G401 (cell line): ENCODE measurements at places on chromosomes 13 and 19. TPM values are rescaled to one million over a fixed set of nuclear protein-coding genes. Genes with fewer than 3 reads are reported as not detected.
A peak's percentile ranks its signal among the peaks of the same experiment; 100 is the strongest.

DNA sequence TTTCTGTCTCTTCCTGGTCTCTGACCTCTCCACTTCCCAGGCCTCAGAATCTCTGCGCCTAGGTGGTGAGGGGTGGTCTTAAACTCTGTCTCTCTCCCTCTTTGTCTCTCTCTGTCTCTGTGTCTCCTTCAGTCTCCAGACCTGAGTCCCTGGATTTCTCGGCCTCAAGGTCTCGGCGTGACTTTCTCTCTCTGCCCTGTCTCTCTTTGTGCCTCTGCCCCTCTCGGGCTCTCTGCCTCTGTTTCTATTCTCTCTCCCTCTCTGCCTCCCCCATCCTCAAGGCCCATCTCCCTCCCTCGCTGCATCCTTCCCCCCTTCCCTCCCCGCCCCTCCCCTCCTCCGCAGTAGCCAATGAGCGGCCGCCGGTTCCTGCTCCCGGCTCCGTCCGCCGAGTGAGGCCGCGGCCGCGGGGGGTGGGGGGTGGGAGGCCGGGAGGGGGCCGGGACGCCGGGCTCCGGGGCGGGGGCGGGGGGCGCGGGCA, at the start of gene CACNG7:
Gene CACNG7, plus strand, starts transcription at position 344 of the 481 bp plus-strand sequence. CDS start 3,554 bp downstream, outside the sequence.
- peak; percentile 80 for DNase-seq

DNA sequence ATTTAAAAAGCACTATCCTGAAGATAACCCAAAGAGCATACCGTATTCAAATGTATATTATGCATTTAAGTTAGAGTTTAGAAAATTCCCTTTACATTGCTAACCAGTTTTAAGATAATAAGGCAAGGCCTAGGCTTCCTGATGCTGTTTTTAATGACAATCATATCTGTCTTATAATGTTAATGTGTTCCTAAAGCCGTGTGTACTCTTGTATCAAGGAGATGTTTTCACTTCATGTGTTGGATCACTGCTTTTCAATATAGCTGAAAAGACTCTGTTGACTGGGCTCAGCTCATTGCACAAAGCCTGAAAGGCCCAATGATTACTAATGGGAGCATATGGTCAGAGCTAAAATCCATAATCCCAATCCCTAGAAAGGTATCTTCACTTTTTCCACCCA, 81.6 kb downstream of the DACH1 start:
- DNase-seq, result no peak

DNA sequence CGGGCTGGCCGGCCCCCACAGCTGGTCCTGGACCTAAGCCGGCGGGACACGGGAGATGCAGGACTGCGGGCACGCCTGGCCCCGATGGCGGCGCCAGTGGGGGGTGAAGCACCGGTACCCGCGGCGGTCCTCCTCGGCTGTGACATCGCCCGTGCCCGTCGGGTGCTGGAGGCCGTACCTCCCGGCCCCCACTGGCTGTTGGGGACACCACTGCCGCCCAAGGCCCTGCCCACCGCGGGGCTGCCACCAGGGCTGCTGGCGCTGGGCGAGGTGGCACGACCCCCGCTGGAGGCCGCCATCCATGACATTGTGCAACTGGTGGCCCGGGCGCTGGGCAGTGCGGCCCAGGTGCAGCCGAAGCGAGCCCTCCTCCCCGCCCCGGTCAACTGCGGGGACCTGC, 3.1 kb downstream of the GRIN3B start:
- no peak for DNase-seq

DNA sequence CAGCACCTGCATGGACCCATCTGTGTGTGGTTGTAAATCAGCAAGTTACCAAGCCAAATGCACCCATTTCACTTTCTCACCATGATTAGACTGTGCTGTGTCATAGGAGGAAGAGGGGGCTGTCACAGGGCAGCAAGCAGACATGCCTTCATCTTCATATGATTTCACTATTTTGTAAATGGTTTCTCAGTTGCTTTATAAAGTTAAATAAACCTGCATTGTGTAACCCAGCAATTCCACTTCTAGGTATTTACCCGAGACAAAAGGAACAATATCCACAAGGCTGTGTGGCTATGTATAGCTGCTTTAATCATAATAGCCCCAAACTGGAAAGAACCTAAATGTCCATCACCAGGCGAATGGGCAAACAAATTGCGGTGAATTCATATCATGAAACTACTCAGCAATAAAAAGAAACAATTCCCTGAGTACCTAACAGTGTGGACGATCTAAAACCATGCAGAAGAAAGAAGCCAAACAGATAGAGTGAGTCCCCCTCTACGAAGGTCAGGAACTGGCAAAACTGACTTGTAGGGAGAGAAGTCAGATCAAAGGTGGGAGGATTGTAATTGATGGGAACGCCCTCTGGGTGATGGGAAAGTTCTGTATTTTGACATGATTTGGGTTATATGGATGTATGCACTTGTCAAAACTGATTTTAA, 185.4 kb downstream of the COL4A1 start:
- no peak for DNase-seq

- DNase-seq, result peak; percentile 24
Measured at GRCh38 chr19:14366529-14366928, 14.7 kb upstream of the ADGRE5 start.

DNA sequence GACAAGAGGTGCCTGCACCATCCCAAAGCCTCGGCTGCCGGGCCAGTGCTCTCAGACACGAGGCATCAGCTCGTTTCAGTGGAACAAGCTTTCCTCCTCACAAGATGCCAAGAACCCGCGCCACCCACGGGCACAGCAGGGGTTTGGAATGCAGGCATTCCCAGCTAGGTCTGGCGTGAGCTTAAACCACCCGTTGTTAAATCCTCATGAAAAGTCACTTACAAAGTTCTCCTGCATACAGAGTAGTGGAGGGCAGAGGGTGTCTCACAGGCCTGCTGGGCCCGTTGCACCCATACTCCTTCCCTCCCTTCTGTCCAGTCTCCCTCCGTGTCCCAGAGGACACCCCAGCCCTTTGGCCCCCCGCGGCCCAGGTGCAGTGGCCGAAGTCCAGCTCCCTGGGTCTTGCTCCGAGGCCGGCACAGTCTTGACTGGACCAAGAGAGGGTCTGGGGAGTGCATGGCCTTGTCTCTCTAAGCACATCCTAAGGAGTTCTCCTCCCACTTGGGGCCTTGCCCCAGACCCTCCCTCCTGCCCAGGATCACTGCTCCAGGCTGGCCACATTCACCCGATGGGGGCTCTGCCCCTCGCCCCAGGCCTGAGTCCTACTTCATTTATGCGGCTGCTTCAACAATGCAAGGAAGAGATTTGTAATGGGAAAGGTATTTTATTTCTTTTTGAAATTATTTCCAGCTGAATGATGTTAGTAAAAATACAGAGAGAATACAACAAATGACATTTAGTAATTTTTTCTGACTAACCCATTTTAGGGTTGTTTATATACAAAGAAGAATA, 35.2 kb upstream of the GRTP1 start:
- peak; percentile 33 for DNase-seq

GRCh38 chr19:38736413-38737280, 7.6 kb downstream of the CAPN12 start:
- no peak for DNase-seq

- no peak for DNase-seq
Measured at GRCh38 chr19:41239961-41240574, 21.0 kb downstream of the AXL start.

GRCh38 chr19:43699506-43700394, 16.1 kb upstream of the IRGC start:
- DNase-seq, result no peak

DNA sequence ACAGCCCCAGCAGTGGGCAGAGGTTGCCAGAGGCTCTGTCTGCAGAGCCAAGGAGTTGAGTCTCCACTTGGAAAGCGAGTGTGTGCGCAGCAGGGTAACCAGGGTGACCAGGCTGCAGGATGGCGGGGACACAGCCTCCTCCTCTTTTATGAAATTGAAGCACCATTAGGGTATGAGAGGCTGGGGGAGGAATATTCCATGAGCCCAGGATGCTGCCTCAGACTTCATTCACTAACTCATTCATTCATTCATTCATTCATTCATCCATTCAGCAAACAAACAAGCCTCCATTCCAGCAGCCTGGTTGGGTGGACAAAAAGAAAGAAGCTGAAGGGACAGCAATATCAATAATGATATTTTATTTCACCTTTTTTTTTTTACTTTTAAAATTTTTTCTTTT, 6.6 kb upstream of the LMTK3 start:
- DNase-seq, result no peak

DNA sequence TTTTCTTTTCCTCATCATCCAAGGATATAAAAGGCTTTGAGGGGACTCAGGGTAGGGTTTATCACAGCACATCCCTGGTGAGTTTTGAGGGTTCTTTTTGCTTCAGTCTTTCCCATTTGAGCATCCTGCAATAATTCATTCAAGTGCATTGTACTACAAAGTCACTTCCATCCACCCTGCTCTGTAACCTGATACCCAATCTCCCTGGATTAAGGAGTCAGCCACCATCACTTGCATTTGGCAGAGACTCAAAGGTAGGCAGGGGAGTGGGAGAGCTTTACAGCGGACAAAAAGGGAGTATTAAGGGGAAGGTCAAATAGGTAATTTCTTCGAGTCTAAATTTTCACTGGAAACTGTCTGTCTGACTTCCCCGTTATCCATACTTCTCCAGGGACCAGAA, 216.1 kb upstream of the TMTC4 start:
- DNase-seq, result no peak

DNA sequence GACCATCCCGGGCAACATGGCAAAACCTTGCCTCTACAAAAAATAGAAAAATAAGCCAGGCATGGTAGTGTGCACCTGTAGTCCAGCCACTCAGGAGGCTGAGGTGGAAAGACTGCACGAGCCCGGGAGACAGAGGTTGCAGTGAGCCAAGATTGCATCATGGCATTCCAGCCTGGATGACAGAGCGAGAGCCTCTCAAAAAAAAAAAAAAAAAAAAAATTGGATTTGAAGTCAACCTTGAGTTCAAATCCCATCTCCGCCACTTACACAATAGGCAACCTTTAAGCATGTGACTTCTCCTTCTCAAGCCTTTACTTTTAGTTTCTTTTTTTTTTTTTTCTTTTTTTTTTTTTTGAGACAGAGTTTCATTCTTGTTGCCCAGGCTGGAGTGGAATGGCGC, 12.0 kb downstream of the KASH5 start:
- DNase-seq, result no peak

DNA sequence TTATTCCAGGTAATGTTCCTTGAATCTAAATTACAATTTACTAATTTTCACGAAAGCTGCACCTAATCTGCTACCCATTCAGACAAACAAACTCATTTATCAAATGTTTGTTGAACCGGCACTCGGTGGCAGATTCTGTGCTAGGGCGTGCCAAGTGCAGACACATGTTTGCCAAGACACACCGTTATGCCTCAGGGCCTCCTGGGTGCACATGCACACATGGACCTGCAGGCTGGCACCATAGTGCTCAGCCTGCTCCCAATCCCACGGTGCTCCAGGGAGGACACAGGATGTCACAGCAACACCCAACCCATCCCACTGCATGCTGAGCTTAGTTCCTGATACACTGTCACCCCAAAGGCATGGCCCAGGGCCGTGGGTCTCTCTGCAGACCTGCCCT, 7.7 kb downstream of the SCGB2B2 start:
- DNase-seq, result no peak

- no peak for DNase-seq
Measured at GRCh38 chr19:3546119-3546518, 7.1 kb downstream of the TEKTIP1 start.

DNA sequence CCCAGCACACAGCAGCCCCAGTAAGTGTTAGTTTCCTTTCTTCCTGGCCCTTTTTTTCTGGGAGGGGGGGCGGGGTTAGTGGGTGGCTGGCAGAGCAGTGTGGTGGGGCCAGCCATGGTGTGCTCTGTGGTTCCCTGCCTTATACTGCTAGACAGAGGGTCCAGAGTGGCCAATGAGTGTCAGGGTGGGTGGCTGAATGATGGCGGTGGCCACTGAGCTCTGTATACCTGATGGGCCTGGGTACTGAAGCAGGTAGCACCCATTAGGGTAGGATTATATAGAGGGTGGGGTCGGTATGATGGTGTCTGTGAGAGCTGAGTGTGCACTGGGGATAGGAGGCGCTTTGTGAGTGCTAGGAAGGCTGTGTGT, 13.8 kb downstream of the CIC start:
- peak; percentile 37 for DNase-seq

DNA sequence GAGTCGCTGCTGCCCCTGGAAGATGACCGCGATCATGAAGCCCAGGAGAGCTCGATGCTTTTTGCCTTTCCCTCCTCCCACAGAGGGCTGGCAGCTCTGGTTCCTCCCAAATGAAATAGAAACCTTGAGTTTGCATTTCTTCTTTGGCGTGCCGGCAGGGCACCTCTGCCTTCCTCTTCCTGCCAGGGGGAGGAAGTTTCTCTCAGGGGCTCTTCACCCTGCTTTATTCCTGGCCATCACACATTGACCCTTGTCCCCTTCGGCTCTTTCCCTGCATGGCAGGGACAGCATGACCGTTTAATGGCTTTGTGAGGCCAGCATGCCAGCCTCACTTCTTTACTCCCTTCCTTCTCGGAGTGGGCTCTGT, 47.9 kb downstream of the ACTN4 start:
- DNase-seq, result no peak

- no peak for DNase-seq
Measured at GRCh38 chr19:11921852-11922495, 2.9 kb upstream of the ZNF700 start.

GRCh38 chr13:82323101-82323500, 1559.2 kb downstream of the SLITRK1 start:
- no peak for DNase-seq

DNA sequence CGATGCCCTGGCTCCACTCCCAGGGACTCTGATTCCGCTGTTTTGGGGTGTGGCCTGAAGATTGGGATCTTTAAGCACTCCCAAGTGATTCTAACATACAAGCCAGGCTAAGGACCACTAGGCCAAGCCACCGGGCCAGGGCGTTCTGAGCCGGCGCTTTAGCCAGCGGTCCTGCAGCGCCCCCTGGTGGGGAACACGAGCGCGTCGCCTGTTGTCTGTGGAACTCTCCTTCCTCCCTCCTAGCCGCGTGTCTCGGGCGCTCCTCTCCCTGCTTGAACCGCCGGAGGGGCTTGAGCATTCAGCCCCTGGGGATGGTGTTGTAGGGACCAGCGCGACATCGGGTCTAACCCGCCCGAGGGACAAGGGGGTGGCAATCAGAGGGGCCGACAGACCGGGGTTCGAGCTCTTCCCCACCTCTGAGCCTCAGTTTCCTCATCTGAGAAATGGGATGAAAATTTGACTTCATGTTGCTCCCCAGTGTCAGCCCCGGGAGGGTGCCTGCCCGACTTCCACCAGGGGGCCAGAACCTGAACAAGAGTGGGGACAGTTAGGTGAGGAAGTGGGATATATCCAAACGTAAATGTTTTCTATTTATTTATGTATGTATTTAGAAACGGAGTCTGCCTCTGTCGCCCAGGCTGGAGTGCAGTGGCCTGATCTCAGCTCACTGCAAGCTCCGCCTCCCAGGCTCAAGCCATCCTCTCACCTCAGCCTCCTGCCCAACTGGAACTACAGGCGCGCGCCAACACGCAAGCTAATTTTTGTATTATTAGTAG, 18.0 kb upstream of the PNMA8B start:
- peak; percentile 61 for DNase-seq

Gene ZNF160
- 17.0 and 18.6 TPM in 2 replicates for total RNA-seq

Gene CCDC169
- not detected in 2 replicates for total RNA-seq

Gene EPS8L1
- 9.7 and 11.7 TPM in 2 replicates for total RNA-seq

Gene DAND5
- 0.18 TPM in 1 of 2 replicates, not detected in the other for total RNA-seq

Gene RNF225
- not detected in 2 replicates for total RNA-seq

Gene TTYH1
- total RNA-seq, result 0.10 and 0.12 TPM in 2 replicates

Gene LPAR2
- 5.6 and 6.3 TPM in 2 replicates for total RNA-seq

Gene FCER2
- not detected in 2 replicates for total RNA-seq

Gene MBD3L2
- 2.3 and 9.6 TPM in 2 replicates for total RNA-seq

Gene ARHGAP35
- 11.6 and 14.2 TPM in 2 replicates for total RNA-seq

Gene TTC9B
- total RNA-seq, result not detected in 2 replicates

Gene MAST1
- 20.4 and 22.6 TPM in 2 replicates for total RNA-seq
